ENCODE measurements at places on chromosomes 2 and 18.

- DNase-seq = no peak
Measured at GRCh38 chr2:178870703-178871102, 63.5 kb upstream of the TTN start.

DNA sequence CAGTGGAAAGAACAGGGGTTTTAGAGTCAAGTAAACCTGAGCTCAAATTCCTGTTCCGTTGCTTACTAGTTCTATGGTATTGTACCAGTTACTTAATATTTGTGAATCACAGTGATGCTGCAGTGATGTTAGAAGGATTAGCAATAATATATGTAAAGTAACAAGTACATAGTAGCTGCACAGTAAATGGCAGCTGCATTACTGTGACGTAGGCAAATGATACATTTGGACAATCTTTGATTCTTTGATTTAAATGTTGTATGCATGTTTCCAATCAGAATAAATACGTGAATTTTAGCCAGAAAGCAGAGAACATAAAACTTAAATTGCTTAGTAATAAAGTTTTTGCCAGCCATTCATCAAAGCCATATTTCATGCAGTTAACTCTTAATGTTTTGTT, 243.0 kb downstream of the ERBB4 start:
- DNase-seq = no peak

DNA sequence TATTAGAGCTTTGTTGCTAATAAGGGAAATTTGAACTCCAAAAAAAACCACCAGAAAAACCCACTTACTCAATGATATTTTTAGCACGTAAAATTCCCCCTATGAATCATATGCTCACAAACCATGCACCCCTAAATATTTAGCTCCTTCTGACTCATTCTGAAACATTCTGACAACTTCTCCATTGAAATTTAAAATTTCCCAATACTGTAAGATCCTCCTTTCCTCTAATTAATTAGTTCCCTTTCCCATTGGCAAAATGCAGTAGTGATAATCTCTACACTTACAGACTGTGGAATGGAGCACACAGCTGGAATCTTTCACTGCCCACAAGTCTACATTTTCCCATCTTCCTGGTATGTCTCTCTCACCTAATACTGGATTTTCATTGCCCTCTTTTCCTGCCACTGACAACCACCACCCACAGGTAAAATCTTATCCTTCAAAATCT, 215.8 kb upstream of the ACVR2A start:
- no peak for DNase-seq

- DNase-seq = no peak
Measured at GRCh38 chr18:3286159-3286558, 24.2 kb downstream of the MYL12B start.

GRCh38 chr2:172339371-172340010, 87.9 kb upstream of the ITGA6 start:
- DNase-seq = no peak

- DNase-seq = no peak
Measured at GRCh38 chr2:216984937-216985336, 125.1 kb upstream of the TNP1 start.

DNA sequence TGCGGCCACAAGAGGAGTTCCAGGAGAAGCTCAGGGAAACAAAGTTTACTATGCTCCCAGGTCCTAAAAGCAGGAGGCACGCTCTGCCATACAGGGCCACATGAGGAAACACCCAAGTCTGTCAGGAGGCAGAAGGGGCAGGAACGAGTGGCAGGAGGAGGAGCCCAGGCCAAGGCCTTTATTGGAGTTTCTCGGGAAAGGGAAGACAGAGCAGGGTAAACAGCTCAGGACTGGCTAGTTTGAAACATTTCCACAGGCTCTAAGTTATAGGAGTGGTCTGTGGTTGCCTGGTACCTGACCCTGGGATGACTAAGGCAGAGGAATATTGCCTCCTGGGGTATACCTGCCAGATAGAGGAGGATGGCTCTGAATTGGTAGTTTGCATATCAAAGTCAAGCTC, 3.7 kb upstream of the ZNF638 start:
- DNase-seq = no peak

DNA sequence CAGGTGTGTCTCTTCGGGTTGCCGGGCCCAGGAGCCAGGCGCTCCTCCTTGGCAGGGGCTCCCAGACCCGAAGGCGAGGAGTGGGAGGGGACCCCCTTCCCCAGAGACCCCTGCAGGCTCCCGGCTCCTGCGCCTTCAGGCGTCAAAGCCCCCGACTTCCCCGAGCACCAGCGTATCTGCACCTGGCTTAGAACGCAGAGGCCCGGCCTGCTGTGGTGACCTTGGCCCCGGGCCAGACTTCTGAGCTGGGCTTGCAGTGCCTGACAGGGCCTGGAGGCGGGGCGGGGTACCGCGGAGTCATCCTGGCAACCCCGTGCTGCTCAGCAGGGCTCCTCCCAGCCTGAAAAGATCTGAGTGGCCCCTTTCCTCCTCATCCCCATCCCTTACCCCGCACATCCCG, 27.0 kb downstream of the SKA1 start:
- DNase-seq = no peak

DNA sequence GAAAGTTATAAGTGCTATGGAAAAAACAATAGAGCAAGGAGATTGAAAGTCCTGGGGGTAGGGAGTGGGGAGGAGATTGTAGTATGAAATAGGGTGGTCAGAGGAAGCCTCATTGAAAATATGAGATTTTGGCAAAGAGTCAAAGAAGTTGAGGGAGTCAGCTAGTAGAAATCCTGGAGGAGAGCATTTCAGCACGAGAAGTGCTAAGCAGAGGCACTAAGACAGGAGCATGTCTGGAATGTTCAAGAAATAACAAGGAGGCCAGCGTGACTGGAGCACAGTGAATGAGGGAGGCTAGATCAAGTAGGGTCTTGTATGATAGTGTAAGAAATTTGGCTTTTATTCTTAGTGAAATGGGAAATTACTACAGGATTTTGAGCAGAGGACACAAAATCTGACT, 2.1 kb upstream of the TSPYL6 start:
- DNase-seq = no peak

DNA sequence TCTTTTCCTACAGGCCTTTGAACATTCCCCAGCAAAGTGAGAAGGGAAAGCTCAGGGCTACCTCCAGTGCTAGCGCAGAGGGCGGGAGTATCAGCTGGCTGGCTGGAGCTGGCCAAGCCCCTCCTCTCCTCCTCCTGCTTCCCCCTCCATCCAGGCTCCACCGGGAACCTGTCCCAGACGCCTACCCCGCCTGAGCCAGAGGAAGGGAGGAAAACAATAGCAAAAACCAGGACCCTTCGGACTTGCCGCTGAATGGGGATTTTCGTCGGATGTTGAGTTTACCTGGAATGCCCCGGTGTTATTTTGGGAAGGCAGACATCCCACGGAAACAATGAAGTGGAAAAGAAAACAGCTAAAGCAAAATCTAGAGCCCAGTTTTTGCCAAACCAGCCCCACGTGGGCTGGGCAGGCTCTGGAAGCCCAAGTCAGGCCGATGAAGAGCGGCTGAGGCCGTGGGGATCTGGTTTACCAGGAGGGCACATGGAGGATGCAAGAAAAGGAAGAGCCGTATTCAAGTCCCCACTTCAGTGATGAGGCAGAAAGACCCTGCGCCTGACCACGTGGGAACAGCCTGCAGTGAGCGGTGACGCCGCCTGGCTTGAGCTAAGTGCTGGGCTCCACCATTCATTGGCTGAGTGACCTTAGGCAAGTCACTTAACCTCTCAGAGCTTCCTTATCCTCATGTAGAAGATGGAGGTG, 100.4 kb upstream of the LCLAT1 start:
- no peak for DNase-seq

- no peak for DNase-seq
Measured at GRCh38 chr2:176854878-176855277, 357.7 kb upstream of the HNRNPA3 start.

GRCh38 chr2:149037851-149038250, 648 bp upstream of the LYPD6B start:
- DNase-seq = no peak

Measured in D721Med (cell line).